ENCODE measurements at places on chromosomes 6 and 20.
A peak's percentile ranks its signal among the peaks of the same experiment; 100 is the strongest.

- no peak for DNase-seq
Measured at GRCh38 chr20:16393836-16394235, 179.4 kb downstream of the KIF16B start.

DNA sequence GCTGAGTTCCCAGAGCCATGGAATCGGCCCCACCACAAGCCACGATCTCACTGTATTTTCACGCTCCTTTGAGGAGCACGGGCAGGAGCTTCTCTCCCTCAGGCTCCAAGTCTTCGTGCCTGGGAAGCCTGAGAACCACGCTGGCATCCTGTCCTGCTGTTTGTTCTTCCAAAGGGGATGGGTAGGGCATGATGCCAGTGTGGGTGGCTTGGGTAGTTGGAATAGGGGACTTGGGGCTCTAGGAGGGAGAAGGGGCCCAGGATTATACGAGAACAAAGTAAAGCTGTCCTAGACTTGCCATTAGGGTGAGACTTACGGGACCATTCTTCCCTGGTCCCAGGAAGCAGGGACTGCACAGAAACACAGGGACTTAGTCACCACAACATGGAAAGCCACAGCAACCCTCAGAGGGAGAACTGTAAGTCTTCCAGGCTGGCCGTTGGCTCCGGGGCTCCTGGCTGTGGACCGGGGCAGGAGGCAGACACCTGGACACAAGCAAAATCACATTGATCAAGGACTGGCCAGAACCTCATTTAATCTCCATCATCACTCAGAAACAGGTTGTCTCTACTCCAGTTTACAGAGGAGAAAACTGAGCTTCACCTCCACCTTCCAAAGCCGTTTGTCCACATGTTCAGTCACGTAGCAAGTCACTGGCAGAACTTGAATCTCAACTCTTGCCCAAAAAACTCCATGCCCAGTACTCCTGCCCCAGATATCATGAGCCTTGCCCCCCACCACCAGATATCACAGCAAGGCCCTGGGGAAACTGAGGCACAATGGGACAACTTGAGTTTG is 1.3 kb downstream of the CCN5 start:
- DNase-seq = peak; percentile 47

DNA sequence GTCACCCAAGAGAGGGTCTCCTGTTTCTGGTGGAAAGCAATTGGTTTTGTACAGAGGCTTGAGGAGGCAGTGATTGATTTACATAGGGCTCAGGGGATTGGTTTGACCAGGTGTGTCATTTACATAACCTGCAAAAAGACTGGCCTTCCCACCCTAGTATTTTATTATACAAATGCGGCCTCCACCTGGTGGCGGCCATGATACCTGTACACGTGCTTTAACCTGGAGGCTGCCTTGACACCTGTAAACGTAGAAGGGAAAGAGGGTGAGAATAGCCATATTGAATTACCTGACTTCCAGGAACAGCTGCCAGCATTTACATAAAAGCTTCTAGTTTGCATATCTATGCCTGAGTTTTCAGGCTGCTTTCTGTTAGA is 48.7 kb downstream of the HLA-DPB1 start:
- no peak for DNase-seq

- peak; percentile 61 for DNase-seq
Measured at GRCh38 chr6:6686748-6687601, 98.5 kb downstream of the LY86 start.

GRCh38 chr6:43172104-43173007 is 1.3 kb downstream of the SRF start:
- DNase-seq = peak; percentile 77

GRCh38 chr6:138991206-138991605 is 3.2 kb upstream of the REPS1 start:
- no peak for DNase-seq

GRCh38 chr6:30725713-30726505 is 5.8 kb downstream of the TUBB start:
- DNase-seq = peak; percentile 54

- DNase-seq = no peak
Measured at GRCh38 chr20:50038574-50038991, 55.8 kb downstream of the SNAI1 start.

GRCh38 chr6:133894795-133895358 is 6.0 kb downstream of the TCF21 start:
- DNase-seq = no peak

- no peak for DNase-seq
Measured at GRCh38 chr6:53604623-53605190, 59.8 kb upstream of the GCLC start.

GRCh38 chr20:57899554-57899953 is 189.7 kb upstream of the PMEPA1 start:
- DNase-seq = peak; percentile 25

GRCh38 chr6:109760208-109760607 is 69.1 kb downstream of the FIG4 start:
- no peak for DNase-seq

DNA sequence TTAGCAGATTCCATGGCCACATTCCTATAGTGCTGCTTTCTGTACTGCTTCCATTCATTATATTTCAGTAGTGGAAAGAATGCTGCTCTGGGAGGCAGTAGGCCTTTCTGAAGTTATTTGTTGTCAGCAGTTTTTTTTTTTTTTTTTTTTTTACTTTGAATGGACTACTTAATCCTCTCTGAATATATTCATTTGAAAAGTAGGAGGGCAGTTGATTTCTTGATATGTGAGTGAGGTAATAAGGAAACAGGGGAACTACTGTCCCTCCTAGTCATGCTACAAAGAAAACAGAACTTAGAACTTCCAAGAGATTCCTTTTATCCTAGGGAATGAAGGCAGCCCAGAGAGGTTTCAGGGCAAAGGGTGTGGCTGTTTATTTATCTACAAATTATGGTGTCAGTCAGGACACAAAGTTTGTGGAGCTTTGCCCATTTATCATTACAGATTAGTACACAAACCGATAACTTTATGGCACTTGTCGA is 155.9 kb downstream of the JARID2 start:
- peak; percentile 56 for DNase-seq

DNA sequence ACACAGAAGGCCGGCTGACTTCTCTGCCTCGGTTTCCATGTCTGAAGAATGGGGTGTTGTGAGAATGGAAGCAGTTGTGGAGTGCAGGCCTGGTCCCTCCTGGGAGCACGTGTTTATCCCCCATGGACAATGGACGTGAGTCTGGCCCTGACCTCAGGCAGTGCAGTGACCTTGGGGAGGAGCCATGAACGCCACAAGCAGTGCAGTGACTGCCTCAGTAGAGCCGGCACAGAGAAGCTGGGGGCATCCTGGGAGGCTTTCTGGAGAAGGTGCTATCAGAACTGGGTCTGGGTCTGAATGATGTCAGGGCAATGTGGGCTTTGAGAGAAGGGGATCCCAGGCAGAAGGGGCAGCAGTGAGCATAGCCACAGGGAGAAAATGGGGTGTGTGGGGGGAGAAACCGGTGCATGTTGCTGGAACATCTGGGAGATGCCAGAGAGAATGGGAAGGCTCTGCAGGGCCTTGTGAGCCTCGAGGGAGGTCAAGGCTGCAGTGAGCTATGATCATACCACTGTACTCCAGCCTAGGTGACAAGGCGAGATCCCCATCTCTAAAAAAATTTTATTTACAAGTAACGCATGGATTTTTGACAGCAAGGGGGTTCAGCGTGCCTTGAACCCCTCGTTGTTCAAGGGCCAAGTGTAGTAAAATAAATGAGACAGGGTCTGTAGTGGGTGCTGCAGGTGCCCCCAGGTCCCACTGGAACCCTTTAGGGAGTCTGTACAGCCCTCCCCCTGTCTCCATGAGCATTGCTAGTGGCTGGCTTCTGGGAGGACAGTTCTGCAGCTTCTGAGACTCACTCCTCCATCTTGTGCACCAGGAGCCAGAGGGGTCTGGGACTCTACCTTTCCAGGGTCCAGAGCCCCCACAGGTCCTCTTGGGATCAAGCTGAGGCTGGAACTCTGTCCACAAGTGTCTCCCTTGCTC is 27.0 kb upstream of the ZBP1 start:
- DNase-seq = no peak

- no peak for DNase-seq
Measured at GRCh38 chr6:87154641-87154992, 748 bp upstream of the ZNF292 start.

- DNase-seq = no peak
Measured at GRCh38 chr6:142746524-142746923, 198.5 kb downstream of the HIVEP2 start.

DNA sequence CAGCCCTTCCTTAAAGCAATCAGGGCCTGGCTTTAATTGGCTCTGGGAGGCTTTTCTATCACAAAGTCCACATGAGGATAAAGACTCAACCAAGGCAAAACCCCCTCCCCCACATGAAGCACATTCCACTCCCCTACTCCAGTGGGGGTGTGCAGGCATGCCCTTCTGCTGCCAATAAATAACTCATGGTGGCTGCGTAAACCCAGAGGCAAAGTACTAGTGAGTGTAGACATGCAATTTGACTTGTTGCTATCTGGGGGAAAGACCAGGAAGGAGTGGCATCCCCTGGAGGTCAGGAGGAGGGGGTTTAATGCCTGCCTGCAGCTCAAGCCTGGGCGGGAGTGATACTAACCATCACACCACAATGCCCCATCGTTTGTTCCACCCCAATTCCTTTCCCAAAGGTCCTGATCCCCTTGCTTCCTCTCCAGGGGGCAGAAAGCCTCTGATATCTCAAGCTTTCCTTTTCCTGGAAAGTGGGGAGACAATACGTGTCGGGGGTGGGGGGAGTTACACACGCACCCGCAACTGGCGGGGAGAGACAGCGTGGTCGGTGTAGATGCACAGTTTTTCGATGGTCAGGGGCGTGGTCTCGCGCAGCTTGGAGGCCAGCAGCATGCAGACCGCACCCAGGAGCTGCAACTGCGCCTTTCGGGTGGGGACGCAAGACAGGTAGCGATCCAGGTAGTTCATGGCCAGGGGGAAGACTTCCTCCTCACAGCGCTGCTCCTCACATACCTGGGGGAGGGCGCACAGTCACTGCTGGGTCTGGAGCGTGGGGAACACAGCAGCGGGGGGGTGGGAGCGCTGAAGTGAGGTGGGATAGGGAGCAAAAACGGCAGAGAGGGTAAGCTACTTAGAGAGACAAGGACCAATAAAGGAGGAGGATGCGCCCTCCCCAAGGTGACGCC is 1.5 kb downstream of the CCND3 start:
- peak; percentile 79 for DNase-seq

DNA sequence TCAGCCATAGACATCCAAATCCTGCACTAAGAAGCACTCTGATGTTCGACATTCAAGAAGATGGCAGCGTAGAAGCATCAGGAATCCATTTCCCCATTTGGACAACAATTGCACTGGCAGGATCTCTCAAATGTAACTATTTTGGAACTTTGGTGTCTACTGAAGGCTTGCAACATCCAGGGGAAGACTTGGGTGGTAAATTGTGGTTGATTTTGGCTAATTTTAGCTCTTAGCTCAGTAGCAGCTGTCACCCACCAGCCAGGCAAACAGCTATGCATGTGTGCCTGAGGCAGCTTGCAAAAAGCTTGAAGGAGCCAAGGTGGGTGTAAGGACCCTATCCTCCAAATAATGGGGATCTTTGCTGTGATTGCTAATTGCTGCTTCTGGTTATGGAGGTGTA is 35.1 kb upstream of the PPP1R3G start:
- no peak for DNase-seq

DNA sequence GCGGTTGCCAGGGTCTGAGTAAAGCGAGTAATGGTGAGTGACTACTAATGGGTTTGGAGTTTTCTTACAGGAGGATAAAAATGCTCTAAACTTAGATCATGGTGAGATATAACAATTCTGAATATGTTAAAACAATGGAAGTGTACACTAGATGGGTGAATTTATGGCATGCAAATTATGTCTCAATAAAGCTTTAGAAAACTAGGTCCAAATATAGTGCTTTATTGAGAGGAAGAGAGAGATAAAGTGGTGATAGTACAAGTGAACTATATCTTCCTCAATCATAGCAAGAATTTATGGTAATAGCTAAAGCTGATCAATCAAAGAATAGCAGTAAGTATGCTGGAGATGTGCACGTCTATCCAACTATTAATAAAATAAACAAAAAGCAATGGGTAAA is 23.9 kb downstream of the SRPK1 start:
- no peak for DNase-seq

DNA sequence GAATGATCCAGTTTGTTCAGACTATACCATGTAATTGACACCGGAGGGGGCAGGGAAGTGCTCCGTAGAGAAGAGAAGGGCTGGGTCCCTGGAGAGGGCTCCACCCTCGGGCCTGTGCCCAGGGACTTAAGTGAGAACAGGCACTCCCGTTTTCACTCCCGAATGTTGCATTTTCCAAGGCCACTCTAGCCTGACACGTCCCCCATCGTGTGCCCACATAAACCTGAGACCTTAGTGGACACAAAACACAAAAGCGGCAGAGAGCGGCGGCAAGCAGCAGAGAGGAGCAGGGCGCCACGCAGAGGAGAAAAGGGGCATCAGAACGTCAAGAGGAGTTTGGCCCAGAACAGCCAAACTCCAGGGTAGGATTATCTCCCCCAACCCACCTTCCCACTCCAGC is 1405.1 kb downstream of the GRIK2 start:
- peak; percentile 2 for DNase-seq

DNA sequence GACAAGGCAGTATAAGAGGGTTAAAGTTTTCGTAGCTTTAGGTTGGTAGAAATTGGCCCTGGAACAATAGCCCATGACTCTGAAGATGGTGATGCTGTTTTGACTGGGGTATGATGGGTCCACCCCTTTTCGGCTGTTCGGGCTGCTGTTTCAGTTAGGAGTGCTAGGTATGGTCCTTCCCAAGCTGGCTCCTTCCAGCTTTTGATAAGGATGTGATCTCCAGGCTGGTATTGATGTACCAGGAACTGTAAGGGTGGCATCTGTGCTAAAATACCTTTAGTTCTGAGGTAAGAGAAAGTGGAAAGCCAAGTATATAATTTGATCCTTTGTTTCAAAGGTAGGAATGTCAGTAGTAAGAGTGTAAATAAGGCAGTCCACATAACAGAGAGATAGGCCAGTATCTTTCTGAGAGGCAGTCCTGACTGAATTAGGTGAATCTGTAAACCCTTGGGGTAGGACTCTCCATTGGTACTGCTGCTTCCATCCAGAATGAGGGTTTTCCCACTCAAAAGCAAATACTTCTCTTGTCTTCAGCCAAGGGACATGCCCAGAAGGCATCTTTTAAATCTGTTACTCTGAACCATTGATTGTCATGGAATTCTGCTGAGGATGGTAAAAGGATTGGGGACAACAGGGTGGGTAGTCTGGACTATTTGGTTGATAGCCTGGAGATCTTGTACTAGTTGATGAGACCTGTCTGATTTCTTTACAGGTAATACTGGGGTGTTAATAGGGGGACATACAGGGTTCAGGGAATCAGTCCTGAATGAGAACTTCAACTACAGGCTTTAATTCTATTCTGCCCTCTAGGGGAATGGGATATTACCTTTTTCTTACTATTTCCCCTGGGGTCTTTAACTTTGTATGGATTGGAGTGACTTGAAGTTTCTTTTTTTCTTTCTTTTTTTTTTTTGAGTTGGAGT is 6.1 kb upstream of the ZNFX1 start:
- DNase-seq = no peak

DNA sequence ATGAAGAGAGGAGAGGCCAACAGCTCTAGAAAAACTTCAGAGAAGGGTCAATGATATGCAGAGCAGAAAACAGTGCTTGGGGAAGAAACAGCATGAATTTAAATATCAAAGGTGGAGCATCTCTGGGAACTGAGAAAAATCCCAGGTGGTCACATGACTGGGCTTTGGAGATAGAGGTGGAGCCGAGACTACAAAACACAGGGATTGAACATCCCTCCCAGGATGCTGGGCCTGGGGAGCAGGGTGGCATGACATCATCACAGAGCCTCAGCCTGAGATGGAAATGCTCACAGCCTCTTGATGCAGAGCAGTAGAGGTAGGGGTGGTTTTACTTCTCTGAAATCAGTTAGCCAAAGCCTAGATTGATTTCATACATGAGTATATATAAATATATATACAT is 529.5 kb downstream of the PRKN start:
- DNase-seq = no peak
